M059J (cell line): ENCODE measurements at places on chromosomes 12 and 14.

DNA sequence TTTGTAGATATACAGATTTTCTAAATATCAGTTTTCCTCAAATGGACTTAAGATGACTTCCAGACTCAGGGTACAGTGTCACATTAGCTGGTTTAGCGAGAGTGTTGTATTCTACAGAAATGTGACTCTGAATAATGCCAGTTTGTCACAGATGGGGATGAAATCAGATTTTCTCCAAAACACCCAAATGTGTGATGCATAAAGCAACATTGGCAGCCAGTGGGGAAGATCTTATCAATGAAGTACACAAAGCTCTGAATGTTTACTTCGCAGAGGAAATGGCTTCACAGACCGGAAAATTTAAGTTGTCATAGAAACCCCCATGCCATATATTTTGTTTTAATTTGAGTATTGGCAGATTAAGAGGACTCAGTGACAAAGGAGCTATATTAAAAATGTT lies 29.9 kb downstream of the ANO4 start:
- DNase-seq, result no peak

DNA sequence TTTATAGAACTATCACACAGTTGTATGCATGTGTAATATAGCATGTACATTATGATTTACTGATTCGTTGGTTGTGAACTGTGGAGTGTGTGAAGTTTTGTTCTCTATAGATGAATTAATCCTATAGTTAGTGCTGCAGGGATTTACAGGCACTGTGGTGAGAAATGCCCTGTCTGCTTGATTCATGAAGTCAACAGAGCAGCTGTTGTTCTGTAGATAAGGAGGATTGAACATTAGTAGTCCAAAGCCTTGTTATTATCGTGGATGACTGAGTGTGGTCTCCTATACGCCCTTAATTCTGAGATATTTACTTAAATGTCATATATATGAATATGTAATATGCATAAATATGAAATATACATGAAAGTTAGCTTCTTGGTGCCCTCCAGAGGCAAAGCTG lies 98.3 kb downstream of the DNAH10 start:
- DNase-seq, result no peak

GRCh38 chr12:71691504-71692129 lies 5.7 kb downstream of the TMEM19 start:
- no peak for DNase-seq

- no peak for DNase-seq
Measured at GRCh38 chr12:59594943-59595500, 807 bp upstream of the SLC16A7 start.

- DNase-seq, result no peak
Measured at GRCh38 chr12:76252031-76252430, 96.2 kb downstream of the BBS10 start.

GRCh38 chr14:38199739-38200138 lies 8.0 kb upstream of the SSTR1 start:
- DNase-seq, result no peak

- peak; percentile 35 for DNase-seq
Measured at GRCh38 chr14:26841920-26842741, 244.3 kb upstream of the NOVA1 start.

GRCh38 chr12:66603461-66603860 lies 75.4 kb downstream of the GRIP1 start:
- no peak for DNase-seq

- no peak for DNase-seq
Measured at GRCh38 chr14:70641548-70642302, at the start of gene TTC9. TTC9 (plus strand) TSS chr14:70641916; CDS start chr14:70642130, 214 bp downstream.

GRCh38 chr12:65532764-65533163 lies 254.3 kb downstream of the MSRB3 start:
- DNase-seq, result peak; percentile 99

DNA sequence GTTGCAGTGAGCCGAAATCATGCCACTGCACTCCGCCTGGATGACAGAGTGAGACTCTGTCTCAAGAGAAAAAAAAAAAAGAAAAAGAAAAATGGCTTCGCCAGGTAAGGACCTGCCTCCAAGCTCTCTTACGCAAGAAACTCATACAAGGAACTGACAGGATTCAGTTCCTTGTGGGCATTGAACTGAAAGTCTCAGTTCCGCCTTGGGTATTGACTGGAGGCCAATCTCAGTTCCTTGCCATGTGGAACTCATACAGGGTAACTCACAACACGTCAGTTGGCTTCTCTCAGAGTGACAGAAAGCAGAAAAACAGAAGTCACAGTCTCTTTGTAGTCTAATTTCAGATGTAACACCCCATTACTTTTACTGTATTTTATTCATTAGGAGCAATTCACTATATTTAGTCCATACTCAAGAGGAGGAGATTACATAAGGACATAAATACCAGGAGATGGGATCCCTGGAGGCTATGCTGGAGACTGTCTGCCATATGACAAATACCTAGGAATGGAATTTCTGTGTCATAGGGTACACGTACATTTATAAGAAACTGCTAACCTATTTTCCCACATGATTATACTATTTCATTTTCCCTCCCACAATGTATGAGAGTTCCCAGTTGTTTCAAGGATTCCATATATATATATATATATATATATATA lies 11.4 kb upstream of the NOPCHAP1 start:
- peak; percentile 81 for DNase-seq

DNA sequence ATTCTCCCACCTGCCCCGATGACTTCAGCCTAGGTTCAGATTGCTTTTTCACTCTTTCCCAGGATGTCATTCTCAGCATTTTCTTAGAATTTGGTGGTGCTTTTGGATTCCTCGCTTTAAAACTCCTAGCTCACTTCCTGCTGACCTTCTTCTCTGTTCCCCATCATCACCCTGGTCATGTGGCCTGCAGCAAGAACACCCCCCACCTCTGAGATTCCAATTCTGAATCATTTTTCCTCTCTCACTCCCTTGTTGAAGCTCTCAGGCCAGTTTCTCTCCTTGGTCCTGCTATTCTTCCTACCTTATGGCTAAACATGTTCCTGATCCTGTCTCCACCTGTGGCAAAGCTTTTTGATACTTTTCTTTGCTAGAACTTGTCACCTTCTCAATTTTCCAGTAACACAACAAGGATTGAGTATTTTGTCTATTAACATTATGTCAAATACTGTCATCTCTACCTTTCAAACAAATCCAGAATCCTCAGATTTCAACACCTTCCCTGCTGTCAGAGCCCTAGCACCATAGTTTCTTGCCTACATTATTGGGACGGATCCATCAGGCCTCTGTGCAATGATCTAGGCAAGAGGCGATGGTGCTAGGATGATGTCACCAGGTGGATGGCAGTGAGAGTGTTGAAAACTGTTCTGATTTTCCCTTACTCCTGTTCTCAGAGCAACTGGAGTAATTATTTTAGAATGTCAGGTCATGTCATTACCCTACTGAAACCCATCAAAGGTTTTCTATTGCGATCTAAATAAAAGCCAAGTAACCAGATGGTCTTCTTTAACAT lies 233.7 kb downstream of the MON2 start:
- peak; percentile 56 for DNase-seq

DNA sequence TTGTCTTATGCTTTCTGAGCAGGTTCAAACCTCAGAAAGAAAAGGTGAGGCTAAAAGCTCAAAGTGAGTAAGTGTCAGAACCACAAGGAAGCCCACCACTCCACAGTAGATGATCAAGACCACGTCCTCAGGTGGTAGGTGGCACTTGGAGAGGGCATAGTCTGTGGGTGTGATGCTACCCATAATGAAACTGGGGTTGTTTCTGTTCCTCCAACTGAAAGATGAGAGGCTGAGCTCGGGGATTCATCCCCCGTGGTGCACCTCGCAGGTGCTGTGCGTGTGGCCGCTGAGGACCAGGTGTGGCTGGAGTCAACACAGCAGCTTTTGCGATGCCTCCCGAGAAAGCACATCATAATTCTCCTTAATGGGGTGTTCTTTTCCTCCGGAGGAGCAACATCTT lies 285.7 kb downstream of the TTC8 start:
- DNase-seq, result no peak

GRCh38 chr12:53049571-53050318 lies at the start of gene TNS2:
TNS2 (plus strand) TSS chr12:53050065; CDS start chr12:53050186, 121 bp downstream.
- peak; percentile 73 for DNase-seq

DNA sequence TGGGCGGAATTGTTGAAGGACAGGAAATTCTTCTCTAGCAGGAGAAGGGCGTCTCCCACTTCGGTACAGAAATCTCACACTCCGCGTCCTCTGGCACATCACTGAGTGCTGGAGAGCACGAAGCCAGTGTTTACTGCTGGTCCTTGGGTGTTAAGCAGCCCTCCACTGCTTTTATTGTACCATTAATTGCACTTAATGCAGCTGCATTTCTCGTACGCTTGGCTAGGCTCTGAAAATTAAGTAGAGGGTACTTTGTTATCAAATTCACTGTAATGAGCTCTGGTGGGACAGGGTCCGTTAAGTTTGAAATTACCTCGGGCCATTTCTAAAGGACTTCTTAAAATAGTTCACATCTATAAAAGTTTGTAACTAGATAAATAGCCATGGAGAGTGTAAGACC lies 411.2 kb downstream of the NPAS3 start:
- no peak for DNase-seq

DNA sequence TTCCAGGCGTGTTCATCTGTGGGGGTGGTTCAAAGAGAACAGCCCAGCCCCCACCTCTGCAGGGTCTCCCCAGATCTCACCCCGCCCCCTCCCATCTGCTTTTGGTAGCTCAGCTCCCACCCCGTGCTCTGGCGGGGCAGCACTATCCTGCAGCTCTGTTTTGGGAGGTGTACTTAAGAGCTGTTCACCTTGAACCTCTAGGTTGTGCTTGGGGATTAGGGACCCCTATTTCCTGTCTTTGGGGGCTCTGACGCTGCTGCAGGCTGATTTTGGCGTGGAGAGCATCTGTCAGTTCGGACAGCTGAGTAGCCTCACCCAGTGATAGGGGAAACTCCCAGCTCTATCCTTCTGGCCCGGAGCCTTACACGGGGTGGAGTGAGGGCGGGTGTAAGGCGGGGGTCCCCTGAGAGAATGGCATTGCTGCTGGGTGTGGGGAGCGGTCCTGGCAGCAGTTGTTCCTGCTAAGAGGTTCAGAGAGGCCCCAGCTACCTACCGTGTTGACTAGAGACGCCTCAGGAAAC lies 765 bp downstream of the TMEM120B start:
- no peak for DNase-seq

GRCh38 chr12:98275131-98275475 lies 240.3 kb upstream of the TMPO start:
- DNase-seq, result no peak

DNA sequence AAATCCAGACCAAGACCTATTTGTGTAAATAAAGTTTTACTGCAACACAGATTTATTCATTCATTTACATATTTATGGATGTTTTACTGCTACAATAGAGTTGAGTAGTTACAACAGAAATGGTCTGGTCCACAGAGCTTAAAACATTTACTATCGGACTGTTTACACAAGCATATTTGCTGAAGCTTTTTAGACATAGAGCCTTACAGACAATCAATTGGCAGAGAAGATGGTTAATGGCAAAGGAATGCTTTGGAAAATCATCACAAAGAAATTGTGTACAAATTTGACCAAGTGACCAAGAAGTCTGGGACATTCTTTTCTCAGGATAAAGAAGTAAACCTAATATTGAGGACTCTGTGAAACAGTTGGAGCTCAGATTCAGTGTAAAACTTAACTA lies 504.3 kb downstream of the SLC16A7 start:
- peak; percentile 48 for DNase-seq
